ENCODE measurements at places on chromosomes 7 and 10.

DNA sequence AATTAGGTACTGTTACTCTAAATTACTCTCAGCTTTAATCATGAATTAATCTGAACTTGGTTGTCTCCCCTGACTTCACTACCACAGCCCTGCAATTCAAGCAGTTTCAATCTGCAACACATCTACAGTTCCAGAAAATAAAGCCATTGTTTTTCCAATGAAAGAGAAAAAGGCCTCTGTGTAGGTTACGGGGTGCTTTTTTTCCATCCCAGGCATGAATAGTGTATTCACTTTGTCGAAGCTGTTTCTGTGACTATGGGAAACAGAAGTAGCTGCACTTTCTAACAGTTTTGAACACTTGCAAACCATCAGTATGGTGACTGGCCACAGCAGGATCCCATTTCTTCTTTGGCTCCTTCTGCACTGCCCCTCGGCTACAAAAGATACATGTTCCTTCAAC lies 460.2 kb downstream of the GRM8 start:
- DNase-seq = no peak

DNA sequence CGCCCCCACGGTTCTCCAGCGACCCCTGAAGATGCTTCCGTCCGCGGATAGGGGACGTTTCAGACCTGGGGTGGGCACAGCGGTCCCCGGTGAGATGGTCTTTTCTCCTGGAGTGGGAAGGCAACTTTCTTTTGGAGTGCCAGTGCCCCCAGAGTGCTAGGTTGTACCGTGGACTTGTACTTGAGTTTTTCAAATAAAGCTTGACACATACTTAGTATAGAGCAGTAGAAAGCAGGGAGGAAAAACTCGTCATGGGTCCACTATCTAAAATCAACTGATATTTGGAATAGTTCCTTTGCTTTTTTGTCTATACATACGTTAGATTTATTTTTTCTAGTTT lies 28.4 kb downstream of the RBM20 start:
- no peak for DNase-seq

DNA sequence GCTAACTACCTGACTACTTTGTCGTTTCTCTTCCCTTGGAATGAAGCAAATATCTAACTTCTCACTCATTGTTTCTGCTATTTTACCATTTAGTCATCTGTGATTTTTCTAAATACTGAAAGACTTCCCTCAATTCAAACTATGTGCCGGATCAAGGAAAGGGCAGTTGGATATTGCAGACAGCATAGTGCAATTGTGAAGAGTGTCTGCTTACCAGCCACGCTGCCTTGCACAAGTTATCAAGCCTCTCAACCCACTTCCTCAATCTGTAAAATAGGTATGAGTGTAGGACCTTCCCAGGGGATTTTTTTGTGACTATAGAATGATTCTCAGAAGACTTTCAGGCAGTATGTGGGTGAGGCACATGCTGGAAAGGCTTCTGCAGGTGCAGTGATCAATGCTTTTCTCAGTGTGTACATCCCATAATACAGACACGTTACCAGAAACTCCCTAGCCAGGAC lies 54.3 kb downstream of the EGFR start:
- DNase-seq = no peak

DNA sequence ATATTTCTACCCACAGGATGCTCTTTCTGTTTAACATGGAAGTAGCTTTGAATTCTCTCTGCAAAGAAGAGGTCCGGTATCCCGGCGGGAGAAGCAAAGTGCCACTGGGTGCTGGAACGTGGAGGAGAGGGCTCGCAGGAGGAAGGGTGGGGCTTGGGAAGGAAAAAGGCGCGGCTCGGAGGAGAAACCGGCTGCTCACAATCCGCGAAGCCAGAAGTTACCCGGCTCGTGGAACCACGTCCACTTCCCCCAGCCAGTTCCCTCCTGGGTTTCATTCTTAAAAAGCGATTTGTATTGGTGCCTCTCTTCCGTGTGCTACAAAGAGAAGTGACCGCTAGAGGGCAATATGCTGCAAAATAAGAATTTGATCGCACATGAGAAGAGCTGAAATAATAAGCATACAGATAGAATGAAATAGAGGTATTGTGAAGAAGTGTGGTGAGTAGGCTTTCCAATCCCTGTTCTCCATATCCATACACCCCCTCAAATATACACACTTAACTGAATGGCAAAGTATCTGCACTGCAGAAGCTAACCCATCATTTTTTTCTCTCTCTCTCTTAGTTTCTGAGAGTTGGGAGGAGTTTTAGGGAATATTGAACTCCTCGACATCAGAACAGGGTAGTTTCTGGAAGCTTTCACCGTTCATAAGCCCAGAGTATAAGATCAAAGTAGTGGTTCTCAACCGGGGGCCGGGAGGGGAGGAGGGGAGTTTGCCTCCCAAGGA lies 31.1 kb downstream of the TRIL start:
- DNase-seq = peak; percentile 36

DNA sequence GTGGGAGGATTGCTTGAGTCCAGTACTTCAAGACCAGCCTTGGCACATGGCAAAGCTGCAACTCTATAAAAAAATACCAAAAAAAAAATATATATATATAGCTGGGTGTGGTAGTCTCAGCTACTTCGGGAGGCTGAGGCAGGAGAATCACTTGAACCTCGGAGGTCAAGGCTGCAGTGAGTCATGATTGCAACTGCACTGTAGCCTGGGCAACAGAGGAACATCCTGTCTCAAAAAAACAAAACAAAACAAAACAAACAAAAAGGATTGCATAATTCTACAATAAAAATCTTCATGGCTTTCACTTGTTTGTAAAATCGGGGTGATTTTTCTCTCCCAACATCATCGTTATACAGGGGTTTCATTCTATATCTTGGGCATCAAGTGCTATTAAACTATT lies 35.1 kb downstream of the GUSB start:
- DNase-seq = no peak

DNA sequence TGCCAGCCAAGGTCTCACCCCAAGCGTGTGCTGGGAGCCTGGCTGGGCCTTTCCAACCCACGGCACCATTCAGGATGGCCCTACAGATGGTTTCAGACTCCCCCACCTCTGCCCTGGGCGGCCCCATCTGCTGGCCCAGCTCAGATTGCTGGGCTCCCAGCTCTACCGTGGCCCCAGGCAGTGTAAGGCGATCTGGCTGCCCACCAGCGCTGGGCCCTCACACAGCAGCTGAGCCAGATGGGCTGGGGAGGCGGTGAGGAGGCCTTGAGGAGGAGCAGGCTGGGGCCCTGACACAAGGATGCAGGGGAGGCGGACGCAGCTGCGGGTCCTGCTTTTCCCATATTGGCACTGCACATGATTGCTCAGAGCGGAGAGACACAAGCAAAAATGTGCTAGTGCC lies 162.8 kb downstream of the NRF1 start:
- DNase-seq = no peak

DNA sequence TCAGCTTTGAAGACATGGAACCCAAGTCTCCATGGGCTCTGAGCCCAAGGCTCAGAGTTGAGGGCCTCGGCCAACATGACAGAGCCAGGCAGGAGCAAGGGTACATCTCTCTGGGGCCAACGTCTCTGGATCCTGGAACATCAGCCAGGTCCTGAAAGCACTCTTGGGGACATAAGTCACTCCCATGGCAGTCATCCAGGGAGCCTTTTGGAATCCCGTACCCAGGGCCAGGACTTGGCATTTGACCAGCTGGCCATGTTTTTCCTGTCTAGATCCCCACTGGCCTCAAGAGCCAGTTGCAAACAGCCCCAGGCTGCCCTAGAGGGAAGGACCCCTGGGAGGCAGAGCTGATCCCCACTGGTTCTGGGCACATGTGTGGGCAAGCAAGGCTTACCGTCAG lies 4.3 kb upstream of the CXCL12 start:
- DNase-seq = no peak

GRCh38 chr10:49761789-49762565 lies at the start of gene OGDHL:
OGDHL (minus strand) TSS chr10:49762323; CDS start chr10:49758592, 3,731 bp downstream.
- peak; percentile 34 for DNase-seq

DNA sequence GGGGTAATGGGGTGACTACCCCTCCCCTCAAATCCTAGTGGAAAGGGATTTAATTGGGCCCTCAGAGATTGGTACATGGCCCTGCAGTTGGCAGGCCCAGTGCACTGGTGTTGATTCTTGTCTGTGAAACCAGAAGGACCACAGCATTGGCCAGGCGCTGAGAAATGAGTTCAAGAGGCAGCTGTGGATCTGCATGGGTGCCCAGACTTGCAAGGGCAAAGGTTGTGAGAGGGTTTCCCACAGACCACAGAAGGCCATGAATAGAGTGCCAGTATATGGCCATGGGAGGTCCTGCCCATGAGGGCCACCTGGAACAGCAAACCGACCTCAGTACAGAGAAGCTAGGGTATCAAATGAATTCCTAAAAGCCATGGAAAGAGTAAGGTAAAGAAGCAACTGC lies 32.9 kb downstream of the TMEM168 start:
- no peak for DNase-seq

DNA sequence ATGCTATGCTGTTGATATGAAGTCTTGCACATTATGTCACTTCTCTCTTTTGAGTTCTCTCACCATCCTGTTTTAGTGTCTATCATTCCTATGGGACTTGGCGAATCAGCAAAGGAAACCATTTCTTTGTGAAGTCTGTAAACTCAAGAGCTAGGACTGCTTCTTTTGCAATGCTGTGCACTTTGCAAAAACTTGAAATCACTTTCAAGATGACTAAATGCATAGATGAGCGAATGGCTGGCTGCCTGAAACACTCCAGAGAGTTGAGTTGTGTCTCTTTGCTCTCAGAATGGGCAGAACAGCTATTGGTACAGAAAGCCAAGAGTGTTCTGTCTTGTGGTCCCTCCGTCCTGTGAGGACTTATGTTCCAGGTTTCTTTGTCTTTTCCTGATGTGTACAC lies 18.3 kb upstream of the ELMO1 start:
- DNase-seq = no peak

- DNase-seq = no peak
Measured at GRCh38 chr10:24440817-24441797, 232.2 kb downstream of the KIAA1217 start.

- no peak for DNase-seq
Measured at GRCh38 chr7:45241339-45242109, 83.9 kb downstream of the RAMP3 start.

GRCh38 chr7:78399033-78399769 lies 600.6 kb downstream of the PHTF2 start:
- DNase-seq = no peak

- no peak for DNase-seq
Measured at GRCh38 chr10:102727037-102727818, 12.8 kb downstream of the SFXN2 start.

DNA sequence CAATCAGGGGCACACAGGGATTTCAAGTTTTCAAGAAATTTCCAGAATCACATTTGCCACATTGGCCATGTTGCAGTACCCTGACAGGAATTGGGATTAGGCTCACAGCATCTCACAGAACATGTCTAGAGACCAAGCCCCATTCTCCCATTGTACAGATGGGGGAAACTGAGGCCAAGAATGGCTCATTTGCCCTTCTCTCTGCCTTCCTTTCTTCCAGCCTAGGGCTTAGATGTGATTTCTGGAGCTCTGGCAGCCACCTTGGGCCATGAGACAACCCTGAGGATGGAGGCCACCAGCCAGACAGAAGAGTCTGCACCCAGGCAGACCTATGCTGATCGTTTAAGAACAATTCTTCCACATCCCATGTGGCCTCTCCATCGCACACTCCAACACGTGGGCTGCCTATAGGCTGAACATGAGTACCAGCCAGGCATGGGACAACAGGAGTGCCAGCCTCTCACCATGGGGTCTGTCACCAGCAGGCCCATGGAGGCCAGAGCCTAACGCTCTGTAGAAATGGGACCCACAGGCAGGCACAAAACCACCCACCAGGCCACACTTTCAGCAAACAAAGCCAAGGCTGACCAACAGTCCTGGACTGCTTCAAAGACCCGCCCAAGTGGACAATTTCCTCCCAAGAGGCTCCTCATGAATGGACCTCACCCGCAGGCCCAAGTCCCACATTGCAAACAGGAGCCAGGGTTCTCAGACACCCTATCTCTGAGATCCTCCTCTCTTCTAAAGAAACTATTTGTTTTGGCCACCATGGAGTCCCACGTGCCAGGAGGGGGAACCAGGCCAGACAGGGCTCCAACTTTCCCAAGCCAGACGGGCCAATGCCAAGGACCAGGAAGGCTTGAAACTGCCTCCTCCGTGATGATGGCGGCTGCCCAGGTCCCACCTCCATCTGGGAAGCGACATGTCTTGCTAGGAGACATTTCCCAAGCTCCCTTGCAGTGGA lies 20.7 kb downstream of the PDGFA start:
- DNase-seq = no peak

GRCh38 chr10:74234569-74234968 lies 83.5 kb downstream of the ADK start:
- no peak for DNase-seq

DNA sequence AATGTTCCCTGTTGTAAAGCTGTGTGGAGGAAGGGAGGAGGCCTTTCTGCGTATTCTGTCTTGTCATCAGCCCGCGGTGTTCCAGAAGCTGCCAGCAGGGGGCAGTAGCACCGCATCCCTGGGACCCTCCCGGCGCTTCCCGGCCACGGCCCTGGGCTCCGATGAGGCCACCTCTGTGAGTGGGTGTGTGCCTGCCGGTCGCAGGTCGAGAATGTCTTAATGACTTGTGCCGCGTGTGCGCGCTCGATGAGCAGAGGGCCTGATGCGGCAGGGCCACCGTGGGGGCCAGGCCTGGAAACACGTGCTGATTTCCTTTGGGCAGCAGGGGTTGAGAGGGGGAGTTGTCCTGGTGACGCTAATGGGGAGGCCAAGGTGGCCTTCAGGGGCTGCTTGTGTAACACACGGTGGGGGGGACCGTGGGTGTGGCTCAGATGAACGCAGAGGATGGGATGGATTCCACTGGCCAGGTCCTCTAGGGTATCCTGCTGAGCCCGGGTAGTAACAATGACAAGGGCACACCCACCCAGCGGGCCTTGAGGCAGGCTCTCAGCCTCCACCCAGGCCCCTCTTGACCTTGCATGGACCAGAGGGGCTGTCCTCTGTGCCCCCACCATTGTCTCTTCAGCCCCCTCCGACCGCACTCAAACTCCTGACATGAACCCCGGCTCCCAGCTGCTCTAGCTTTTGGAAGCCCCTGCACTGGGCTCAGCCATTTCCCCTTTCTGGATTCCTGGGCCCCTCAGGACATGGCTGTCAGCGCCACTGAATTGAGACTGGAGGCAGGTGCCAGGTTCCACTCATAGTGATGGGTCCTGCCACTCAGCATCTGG lies 135.9 kb upstream of the PODXL start:
- DNase-seq = peak; percentile 17

DNA sequence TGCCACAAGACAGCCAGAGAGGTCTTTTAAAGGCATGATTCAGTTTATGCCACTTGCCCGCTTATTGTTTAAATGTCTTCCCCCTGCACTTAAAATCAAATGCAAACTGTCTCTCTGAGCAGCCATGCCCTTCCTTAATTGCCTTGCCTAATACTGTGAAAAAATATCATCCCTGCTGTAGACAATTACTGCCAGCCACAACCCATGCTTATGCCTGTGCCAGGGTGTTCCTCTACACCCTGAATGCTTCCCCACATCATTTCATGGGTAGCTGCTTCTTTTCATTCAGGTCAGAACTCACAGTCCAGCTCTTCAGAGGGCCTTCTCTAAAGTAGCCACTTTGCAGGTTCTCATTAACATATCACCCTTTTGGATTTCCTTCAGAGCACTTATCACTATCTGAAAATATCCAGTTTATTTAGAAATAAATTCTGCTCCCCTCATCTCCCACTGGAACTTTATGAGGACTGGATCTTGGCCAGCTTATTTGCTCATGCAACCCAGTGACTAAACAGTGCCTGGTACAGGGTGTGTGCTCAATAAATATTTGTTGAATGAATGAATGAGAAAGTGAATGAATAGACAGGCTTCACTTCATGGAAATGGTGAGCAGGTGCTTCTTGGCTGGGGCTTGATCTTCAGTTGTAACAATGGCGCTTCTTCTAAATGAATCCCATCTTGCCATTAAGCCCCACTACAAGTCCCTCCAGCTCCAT lies 162.4 kb upstream of the MDFIC start:
- DNase-seq = no peak
